Skeletal muscle tissue (tissue), 5 donors: ENCODE measurements at places on chromosomes 12 and 14. TPM values are rescaled to one million over a fixed set of nuclear protein-coding genes. Genes with fewer than 3 reads are reported as not detected.

The PXN gene
- total RNA-seq, result 20.9 TPM

The OLR1 gene
- not detected for total RNA-seq

The BCL2L14 gene
- total RNA-seq, result under 0.01 TPM

The ZDHHC22 gene
- 0.52 TPM for total RNA-seq

The SLC11A2 gene
- 39.1 TPM for total RNA-seq

The C1QL4 gene
- not detected for total RNA-seq

The PIP4P1 gene
- 13.0 TPM for total RNA-seq

The ALX1 gene
- 0.52 TPM for total RNA-seq

The SUOX gene
- 7.8 TPM for total RNA-seq

The BMP4 gene
- total RNA-seq, result 5.2 TPM

The CREBL2 gene
- total RNA-seq, result 18.3 TPM

The SOX5 gene
- 6.3 TPM for total RNA-seq

The DTX1 gene
- total RNA-seq, result 3.1 TPM

The ITGB7 gene
- 1.6 TPM for total RNA-seq

The DDN gene
- total RNA-seq, result 18.8 TPM

The CCDC85C gene
- total RNA-seq, result 1.6 TPM

The DNAI7 gene
- 1.6 TPM for total RNA-seq

The DUSP16 gene
- 20.4 TPM for total RNA-seq

The KLRD1 gene
- total RNA-seq, result 0.52 TPM

The VRTN gene
- not detected for total RNA-seq

The PIWIL1 gene
- not detected for total RNA-seq

The ACSS3 gene
- total RNA-seq, result 14.6 TPM

The PRPF39 gene
- 33.9 TPM for total RNA-seq

The MDM1 gene
- 8.9 TPM for total RNA-seq

The PPP1CC gene
- total RNA-seq, result 103 TPM

The TXNRD1 gene
- total RNA-seq, result 41.2 TPM

The IFNG-AS1 gene
- 1.0 TPM for total RNA-seq

The NPAS3 gene
- 9.9 TPM for total RNA-seq
